Effector CD8-positive, alpha-beta T cell (primary cell): ENCODE measurements at places on chromosomes 6 and 20.

GRCh38 chr6:24997231-24997630 is 61.5 kb upstream of the RIPOR2 start:
- no peak for DNase-seq

- no peak for DNase-seq
Observed at GRCh38 chr6:148890652-148891404, 144.0 kb downstream of the UST start.

DNA sequence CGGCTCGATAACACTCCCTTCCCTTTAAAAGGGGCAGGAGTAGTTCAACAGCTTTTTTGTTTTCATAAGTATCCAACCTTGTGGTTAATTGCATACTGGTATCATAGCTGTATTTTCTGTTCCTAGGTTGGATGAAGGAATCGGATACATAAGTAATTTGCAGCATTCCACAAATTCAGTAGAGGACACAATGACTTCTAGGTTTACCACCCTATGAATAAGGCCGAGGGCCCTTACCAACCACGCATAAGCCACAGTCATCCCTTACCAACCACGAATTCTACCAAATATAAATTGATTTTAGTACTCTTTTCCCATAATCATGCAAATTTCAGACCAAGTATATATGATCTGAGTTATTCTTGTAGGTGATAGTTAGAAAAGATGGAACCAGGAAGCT is 36.3 kb downstream of the MCUR1 start:
- DNase-seq = no peak

GRCh38 chr6:34349211-34349610 is 43.3 kb downstream of the NUDT3 start:
- DNase-seq = no peak

GRCh38 chr6:134324141-134324540 is 6.2 kb upstream of the SGK1 start:
- DNase-seq = no peak

DNA sequence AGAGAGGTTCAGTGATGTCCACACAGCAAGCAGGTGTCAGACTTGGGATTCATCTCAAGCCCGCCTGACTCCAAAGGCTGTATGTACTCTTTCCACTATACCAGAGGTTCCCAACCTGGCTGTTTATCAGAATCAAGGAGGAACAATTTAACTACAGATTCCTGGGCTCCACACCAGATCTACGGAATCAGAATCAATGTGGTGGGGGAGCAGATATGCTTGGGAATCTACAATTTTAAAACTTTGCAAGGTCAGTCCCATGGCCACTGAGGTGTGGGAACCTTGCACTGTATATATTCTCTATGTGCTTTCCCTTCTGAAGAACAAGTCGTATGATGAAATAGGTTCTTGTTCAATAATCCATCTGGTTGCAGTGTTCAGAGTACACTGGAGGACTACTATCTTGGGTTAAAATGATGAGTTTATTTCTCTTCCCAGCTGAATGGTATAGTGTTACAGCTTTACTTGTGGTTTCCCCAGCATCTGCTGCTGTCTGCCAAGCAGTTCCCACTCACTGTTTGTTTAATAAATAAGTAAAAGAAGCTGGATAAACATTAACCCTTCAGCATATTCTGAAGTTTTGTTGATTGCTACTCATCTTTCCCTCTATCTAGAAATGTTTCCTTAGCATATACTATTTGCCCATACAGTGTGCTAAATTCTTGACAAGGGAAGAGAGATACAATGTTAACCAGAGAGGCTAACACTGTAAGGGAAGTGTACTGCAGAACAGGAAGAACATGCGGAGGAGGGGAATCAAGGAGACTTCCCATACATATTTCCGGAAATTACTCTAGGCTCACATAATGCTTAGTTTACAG is 9.9 kb downstream of the TTI1 start:
- no peak for DNase-seq

GRCh38 chr20:62758226-62758912 is 37.9 kb upstream of the MRGBP start:
- DNase-seq = no peak

DNA sequence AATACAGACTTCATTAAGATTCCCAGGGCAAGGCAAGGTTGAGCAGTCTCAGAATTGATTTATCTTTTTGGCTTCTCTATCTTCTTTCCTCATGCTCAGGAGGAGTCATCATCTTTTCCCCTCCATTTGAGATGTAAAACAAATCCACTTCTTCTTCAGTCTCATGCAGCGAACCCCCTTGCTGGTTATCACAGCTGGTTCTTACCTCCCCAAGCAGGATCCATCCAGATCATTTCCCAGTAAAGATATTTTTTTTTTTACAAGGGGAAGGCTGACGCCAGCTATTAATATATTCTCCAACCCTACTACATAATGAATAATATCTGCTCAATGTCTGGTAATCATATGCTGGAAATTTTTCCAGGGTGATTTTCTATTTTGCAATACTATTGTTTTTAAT is 508.9 kb upstream of the NOX3 start:
- no peak for DNase-seq

DNA sequence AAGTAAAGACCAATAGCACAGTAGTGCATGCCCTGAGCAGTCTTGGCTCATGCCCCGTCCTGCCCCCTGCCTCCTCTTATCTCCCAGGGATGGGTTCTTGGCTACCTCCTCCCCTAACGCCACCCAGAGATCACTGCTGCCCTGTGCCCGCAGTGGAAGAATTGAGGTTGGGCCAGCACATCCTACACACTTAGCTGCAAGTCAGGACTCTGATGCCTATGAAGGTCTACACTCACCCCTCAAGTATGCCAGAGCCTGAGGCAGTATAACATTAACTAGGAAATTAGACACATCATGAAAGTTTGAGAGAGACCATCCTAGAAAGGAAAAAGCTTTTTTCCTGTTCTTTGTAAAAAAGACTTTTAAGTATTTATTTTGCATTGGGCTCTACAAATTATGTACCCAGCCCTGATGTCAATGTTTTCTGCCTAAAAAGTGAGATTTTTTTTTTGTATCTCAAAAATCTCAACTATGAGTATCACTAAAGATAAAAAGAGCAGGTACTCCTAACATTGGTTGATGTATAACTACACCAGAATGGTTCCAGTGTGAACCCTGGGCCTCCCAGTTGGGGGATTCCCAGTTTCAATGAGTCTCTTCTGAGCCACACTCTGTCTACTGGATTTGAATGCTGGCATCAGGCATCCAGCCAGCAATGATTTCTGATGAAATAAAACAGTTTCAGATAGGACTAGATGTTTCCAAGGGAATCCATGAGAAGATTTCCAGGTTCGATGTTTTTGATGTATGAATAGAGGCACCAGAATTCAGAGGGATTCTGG is 115.4 kb downstream of the ISM1 start:
- DNase-seq = no peak

DNA sequence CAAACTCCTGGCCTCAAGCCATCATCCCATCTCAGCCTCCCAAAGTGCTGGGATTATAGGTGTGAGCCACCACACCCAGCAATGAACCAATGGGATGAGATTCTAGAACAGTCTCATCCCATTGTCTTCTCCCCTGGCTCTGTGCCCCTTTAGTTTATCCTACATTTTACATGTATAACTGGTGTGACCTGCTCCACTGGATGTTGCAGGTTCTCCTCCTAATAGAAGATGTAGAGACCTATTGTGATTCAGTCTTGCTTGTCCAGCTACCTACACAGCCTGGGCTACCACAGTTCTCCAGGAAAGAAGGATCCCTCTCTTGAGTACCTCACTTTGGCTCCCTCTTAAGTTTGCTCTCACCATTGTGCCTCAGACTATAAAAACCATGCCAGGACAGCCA is 2.0 kb upstream of the FKBPL start:
- DNase-seq = no peak

GRCh38 chr6:73722318-73723060 is 26.5 kb downstream of the CD109 start:
- no peak for DNase-seq

DNA sequence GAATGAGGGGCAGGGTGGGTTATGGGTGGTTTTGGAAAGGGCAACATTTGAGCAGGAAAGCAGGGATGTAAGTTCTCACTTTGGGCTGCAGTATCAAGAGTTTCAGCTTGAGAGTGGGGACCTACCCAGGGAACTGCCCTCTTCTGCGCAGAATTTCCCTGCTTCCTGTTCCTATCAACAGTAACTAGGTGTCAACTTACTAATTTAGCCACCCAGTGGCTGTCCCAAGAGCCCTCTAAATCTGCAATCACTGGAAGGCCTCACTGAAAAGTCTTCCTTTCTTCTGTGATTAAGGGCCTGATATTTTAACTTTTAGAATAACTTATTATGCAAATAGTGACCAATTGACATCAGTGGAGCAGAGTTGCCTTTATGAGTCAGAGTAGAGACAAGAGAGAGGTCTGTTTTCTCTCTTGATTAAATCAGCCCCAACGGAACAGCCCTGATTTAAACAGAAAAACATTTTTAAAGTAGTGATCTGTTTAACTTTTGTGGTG is 118.2 kb upstream of the RIPOR2 start:
- DNase-seq = no peak

GRCh38 chr6:13795041-13795750 is 19.2 kb downstream of the MCUR1 start:
- peak; percentile 49 for DNase-seq

DNA sequence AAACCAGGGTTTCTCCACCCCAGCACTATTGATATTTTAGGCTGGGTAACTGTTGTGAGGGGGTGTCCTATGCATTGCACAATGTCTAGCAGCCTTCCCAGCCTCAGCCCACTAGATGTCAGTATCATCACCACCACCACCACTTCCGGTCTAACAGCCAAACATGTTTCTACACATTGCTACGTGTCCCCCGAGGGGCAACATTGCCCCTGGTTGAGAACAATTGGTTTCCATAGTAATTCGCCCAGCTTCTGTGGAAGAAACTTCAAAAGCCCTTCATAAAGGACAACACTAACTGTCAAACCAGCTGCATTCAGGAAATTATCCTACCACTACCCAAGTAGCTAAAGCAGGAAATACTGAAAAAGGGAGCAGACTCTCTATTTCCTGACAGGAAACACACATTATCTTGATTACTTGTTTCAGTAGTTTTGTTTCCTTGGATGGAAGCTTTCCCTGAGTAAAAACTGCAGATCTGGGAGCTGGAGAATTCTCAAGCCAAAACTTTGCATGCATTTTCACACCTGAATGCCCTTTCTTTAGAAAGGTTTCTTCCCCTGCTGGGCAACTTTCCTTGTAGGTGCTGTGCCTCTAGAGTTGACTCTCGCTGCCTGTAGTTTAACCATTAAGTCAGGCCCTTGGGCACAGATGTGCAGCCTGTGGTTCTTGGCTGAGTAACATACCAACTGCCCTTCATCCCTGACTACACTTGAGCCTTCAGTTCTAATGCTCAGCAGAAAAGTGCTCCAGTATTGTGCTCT is 23.6 kb downstream of the PKHD1 start:
- peak; percentile 6 for DNase-seq

GRCh38 chr6:5511954-5512353 is 250.6 kb downstream of the FARS2 start:
- DNase-seq = no peak

GRCh38 chr6:122361314-122361979 is 38.0 kb upstream of the HSF2 start:
- no peak for DNase-seq

DNA sequence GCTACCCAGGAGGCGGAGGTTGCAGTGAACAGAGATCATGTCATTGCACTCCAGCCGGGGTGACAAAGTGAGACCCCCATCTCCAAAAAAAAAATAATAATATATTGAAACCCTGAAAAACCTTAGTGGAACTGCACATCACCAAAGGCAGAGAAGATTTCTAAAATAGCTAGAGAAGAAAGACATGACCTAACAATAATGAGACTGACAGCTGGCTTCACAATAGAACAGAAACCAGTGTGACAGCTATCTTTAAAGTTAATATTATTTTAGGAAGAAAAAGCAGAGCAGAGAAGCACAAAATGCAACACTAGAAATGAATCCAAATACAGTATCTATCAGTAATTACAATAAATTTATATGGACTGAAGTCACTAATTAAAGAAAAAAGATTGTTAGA is 67.1 kb upstream of the FLRT3 start:
- no peak for DNase-seq

GRCh38 chr20:53662595-53662994 is 69.0 kb upstream of the ZNF217 start:
- DNase-seq = no peak

GRCh38 chr6:15593798-15594197 is 69.0 kb downstream of the DTNBP1 start:
- DNase-seq = no peak

DNA sequence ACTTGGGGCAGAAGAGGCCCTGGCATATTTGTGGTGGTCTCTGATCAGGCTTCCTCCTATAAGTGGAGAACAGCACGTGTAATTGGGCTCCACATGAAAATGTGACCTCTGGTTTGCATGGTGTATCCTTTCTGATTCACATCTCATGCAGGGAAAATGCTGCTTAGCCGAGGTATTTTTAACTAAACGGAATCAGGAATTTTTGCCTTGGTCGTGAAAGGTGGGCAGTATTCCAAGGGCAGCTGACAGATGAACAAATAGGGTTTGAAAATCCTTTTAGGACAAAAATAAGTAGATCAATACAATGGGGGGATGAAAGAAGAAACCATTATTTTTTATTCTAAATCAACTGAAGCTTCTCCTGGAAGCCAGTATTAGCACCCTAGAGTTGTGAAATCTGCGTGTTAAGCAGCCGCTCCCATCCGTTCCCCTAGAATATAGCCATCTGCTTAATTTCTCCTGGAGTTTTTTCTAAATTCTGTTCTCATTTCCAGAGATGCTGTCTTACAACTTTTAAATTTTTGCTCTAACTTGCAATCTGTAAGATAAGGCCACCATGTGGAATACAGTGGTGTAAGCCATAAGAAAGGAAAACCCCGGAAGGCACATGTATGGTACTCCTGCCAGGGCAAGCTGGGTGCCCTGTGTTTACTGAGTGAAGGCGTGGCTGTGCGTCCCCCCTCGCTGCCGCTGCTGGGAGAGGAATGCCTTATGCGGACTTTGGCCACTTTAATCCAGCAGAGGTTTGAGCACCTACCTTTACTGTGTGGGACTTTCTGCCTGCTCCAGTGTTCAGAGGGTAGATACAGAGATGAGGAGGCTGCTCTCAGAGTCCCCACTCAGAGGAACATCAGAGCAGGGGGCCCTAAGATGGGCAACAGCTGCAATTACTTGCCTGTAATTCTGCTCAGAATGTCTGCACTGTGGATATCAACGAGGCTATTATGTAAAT is 52.4 kb downstream of the SYNJ2 start:
- no peak for DNase-seq

- no peak for DNase-seq
Observed at GRCh38 chr20:44711237-44711636, 3.9 kb upstream of the CCN5 start.
